Myocyte (in vitro differentiated cells): ENCODE measurements at places on chromosomes 12 and 14.

DNA sequence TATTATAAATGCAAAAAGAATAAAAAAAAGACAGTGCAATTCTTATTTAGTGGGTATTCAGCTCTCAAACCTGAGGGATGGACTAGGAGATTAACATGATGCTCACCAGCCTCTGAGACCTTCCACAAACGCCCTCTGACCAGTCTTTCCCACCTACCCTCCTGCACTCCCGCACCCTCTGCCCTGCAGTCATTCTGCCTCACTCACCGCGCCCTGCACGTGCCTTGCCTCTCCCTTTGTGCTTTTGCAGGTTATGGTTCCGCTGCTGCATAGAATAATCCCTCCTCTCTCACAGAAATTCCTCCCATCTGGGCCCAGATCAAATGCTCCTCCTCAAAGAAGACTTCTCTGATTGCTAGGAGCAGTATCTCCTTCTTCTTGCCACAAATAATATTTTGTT is 28.5 kb upstream of the TMCC3 start:
- no peak for DNase-seq

GRCh38 chr12:62915204-62915529 is 19.8 kb downstream of the PPM1H start:
- DNase-seq = no peak

DNA sequence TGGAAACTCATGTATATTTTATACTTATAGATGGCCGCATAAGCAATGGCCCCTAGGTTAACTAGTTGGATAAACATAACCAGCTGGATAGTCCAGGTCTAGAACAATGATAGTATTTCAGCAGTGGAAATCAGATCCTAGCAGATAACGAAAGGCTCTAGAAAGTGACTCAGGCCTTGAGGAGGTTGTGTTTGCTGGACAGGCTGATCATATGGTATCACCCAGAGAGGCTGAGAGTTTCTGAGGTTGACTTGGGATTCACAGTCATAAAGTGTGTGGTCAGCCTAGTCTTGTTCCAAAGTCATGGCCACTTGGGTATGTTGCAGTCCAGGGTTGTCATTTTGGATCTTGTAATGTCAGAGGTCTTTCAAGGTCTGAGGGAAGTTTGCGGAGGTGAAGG is 16.8 kb downstream of the FLVCR2 start:
- DNase-seq = peak; percentile 59

DNA sequence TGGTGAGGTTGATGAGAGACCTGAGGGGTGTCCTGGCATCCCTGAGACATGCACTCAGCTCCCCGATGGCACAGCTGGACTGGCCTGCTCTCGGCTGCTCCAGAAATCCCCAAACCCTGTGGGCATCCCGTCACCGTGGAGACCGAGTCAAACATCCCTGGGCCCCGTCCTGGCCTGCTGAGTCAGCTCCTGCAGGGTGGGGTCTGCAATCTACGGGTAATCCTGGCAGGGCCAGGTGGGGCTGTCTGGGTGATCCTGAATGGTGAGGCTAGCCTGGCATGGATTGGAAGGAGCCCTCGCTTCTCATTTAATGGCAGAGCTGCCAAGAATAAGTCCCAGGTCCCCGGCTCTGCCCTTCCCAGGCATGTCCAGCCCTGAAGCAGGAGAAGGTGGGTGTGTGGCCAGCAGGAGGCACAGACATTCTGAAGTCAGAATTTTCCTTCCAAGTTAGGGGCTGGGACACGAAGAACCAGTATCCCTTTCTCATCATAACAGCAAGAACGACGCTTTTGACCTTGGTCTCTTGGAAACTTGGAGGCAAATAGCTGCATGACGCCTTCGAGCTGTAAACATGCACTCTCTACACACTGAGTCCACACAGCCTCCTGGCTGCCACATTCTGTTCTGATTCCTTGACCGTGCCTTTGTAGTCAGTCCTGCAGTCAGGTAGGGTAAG is 17.7 kb upstream of the SERPINA4 start:
- no peak for DNase-seq

DNA sequence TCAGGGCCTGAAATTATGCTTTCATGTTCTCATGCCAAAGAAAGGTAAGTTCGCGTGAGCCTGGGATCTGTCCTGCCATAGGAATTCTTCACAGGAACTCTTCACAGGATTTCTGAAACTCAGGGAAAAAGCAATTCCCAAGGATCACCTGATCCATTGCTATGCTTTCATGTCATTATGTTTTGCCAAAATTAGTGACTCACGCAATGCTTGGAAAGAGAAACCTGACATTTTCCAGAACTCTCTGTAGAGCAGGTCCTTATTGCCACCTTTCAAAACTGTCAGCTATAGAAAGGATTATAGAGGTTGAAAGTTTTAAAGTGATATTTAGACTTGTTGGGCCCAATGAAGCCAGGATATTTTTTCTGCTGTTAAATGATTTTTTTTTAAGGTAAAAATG is 6.3 kb upstream of the KCNJ8 start:
- no peak for DNase-seq

DNA sequence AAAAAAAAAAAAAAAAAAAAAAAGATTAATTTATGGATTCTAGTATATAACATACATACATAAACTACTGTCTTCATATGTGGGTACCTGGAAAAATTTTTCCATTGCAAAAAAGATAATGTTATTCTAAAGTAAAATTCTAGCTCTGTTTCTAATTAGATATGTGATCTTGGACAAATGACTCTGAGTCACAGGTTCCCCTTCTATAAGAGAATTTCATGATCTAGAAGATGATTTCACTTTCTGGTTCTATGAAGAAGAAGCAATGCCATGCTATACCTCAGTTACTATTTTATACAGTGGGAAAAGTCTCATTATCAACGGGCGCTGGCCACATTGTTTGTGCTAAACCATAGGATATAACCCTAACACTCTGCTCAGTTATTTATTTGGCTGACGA is 351.3 kb downstream of the ZFP36L1 start:
- no peak for DNase-seq

- DNase-seq = no peak
Observed at GRCh38 chr12:94429191-94429590, 30.5 kb downstream of the CEP83 start.

GRCh38 chr14:89292579-89293313 is 124.3 kb downstream of the FOXN3 start:
- DNase-seq = no peak

DNA sequence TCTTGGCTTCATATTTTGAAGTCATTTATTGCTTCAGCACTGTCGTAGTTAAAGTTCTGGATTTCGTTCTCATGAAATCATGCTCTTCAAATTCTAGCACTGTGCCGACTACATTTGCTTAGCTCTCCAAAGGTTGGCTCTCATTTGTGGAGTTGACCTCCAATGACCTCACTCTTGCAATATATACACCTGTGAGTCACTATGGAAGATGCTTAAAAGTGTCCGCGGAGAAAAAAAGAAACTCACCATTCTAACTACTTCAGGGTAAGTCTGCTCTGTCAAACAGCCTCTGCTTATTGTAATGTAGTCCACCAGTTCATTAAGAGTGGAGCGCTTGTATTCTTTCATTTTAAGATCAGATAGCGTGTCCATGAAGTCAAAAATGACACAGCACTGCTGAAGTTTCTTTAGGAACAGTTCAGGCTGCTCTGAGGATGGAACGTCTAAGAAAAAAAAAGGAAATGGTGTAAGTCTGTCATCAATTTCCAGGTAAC is 89.7 kb downstream of the PPP2R5E start:
- no peak for DNase-seq

GRCh38 chr14:100806386-100806785 is 19.5 kb upstream of the MEG3 start:
- no peak for DNase-seq

GRCh38 chr12:113852695-113853490 is 113.2 kb downstream of the RBM19 start:
- DNase-seq = peak; percentile 80

DNA sequence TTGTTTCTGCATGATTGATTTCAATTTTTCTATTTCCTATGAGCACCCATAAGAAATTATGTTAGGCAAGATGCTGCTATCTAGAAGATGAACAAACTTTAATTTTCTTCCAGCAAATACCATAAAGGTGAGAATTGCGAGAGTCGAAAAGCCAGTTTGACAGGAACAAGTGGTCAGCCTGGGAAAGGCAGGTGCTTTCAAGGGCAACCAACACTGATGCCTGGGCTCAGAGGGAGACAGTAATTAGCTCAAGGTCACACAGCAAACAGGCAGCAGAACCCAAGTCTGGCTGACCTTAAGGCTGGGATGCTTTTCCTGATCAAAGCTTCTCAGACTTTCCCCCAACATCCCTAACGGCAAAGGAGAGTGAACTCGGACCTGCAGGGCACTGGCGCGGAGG is 6.8 kb upstream of the OTUB2 start:
- no peak for DNase-seq

DNA sequence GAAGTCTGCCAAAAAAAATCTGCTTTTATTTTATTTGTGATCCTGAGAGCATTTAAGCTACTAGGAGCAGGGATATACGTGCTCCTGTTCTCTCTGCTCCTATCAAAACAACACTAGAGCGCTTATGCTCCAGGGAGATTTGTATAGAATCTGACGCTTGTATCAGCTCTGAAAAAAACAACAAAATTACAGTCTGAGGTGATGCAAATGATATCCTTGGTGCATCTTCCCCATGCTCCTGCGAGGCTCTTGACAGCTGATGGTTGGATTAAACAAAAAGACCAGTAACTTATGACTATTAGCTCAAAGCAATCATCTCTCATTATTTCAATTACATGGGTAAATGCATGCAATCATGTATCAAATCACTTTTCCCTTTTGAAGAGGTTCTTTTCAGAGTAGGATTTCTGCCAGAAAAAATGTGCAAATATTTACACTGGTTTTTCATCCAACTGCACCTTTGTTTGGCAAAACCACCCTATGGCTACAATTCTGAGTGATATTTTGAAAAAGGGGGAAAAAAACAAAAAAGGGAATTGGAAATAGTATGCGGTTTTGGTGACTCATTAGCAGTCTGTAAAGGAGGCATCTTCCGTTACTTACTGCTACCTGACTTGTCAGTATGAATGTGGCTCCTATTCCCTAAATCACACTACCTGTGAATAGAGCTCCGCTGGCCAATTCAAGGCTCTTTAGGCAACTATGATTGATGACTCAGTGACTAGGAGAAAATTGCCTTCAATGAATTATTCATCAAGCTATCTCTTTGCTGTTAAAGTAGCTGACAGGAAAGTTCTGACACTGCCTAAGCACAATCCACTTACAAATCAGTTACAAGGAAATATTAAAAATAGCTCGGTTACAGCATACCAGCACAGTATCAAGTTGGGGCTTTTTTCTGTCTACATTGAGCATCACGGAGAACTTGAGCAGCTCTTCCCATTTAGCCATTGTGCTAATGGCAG is 450.0 kb downstream of the FOXG1 start:
- no peak for DNase-seq

DNA sequence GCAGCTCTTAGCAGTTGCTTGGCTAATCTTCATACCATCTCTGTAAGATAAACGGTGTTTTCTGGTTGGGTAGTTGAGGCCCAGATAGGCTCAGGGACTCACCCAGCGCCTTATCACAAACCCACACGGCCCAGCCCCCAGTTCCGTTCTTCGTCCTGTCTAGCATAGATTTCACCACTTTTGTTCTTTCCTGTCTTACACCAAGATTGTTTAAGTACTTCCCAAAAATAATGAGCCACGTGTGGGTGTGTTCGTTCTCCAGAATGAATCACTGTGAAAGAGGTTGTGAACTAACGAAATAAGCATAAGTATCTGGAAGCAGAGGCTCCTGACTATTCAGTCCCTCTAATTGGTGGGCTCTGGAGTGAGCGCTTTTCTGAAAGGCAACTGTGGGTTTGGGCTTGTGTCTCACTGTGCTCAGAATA is 21.4 kb downstream of the ACVR1B start:
- no peak for DNase-seq

- peak; percentile 78 for DNase-seq
Observed at GRCh38 chr12:12819752-12820311, 6.7 kb downstream of the DDX47 start.

DNA sequence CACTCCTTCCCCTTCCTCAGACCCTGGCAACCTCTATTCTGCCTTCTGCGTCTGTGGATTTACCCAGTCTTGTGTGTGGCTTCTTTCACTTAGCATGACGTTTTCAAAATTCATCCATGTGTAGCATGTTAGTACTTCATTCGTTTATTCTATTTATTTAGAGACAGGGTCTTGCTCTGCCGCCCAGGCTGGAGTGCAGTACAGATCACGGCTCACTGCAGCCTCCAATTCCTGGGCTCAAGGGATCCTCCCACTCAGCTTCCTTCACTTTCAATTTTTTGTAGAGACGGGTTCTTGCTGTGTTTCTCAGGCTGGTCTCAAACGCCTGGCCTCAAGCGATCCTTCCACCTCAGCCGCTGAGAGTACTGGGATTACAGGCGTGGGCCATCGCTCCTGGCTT is 37.0 kb downstream of the B4GALNT3 start:
- DNase-seq = no peak

DNA sequence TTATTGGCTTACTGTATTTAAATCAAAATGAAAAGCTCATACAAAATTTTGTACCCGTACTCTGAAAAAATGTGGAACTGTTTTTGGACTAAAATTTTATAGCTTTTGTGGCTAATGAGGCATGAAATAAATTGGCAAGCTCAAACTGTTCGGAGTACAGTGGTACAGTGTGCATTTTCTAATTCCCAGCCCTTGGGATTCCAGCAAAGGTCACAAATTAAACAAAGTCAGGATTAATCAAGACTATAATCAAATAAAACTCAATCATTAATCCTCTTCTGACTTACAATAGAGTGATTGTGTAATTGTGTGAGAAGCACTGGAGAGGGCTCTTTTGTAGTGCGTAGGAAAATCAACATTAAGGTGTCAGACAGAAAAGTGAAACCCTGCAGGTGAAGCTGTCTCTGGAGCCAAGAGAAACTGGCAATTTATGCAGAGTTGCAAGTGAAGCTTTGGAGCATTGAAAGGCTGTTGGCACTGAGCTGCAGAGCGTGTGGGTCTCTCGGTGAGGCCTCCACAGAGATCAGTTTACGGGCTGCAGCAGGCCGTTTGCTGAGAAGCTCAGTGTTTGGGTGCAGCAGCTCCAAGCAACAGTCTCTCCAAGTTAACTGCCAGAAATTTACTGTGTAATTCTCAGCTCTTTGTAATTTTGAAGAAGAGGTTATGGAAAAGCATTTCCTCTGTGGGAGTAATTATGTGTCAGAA is 275.9 kb downstream of the FBXL14 start:
- DNase-seq = peak; percentile 50

- DNase-seq = no peak
Observed at GRCh38 chr14:79037593-79037992, 867.4 kb downstream of the NRXN3 start.

- no peak for DNase-seq
Observed at GRCh38 chr12:39010406-39010805, 105.0 kb upstream of the CPNE8 start.

DNA sequence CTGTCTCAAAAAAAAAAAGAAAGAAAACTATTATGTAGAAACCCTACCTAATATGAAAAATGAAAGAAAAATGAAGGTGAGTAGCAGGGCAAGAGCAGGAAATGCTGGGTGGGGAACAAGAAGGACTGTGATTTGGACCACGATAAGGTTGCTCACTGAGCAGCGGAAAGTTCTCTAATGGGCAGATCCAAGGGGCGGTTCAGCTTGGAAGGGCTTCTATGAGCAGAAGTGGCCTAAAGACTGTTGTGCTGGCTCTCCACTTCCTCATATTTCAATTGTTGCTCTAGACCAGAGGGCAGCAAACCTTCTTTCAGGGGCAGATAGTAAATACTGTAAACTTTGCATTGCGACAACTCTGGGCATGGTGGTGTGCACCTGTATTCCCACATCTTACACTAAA is 16.3 kb upstream of the NFYB start:
- no peak for DNase-seq

GRCh38 chr14:99531251-99532096 is 50.3 kb downstream of the CCNK start:
- peak; percentile 46 for DNase-seq

GRCh38 chr12:75631831-75632230 is 120.4 kb upstream of the KRR1 start:
- DNase-seq = no peak
